ENCODE measurements at places on chromosomes 12 and 14. TPM values are rescaled to one million over a fixed set of nuclear protein-coding genes. Genes with fewer than 3 reads are reported as not detected.

PDE6H gene
- total RNA-seq, result not detected

GPR135 gene
- 4.5 TPM for total RNA-seq

SYCP3 gene
- total RNA-seq, result not detected

PSMC1 gene
- 117 TPM for total RNA-seq

INHBC gene
- total RNA-seq, result not detected

PRICKLE1 gene
- 27.2 TPM for total RNA-seq

SLC6A13 gene
- 5.8 TPM for total RNA-seq

All from right cardiac atrium (tissue), 5 donors.